Stimulated activated naive CD8-positive, alpha-beta T cell treated with anti-CD3 and anti-CD28 coated beads, Interleukin-15, amount 100 ng/mL, for 72 hours (primary cell): ENCODE measurements at places on chromosomes 1 and 21.

DNA sequence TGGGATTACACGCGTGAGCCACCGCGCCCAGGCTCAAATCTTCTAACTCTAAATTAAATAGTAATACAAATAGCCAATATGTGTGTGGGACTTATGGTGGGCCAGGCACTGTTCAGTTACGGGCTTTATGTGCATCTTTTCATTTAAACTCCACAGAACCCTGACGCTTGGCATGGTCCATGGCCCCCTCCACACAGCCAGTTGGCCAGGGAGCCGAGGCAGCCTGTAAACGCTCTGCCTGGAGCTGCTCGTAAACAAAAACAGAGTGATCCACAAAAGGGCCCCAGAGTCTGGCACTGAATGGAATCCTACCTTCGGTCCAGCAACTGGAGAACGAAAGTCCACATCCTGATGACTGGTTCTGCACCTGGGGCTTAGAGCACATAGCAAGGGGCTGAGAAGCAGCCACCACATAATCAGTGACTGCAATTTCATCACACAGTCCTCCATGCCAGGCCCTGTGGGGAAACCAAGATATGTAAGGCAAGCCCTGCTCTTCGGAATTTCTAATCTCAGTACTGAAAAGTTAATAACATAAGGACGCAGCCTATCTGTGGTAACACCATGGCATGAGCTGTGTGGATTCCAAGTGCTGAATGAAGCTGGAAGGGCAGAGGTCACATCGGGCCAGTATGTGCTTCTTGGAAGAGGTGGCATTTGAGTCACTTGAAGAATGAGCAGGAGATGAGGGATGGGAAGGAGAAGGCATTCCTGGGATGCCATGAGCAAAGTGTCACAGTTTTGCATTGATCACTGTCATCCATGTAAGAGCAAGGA lies 13.5 kb upstream of the ADAMTSL4 start:
- DNase-seq = no peak

- no peak for DNase-seq
Measured at GRCh38 chr1:115196296-115196695, 107.0 kb upstream of the TSPAN2 start.

DNA sequence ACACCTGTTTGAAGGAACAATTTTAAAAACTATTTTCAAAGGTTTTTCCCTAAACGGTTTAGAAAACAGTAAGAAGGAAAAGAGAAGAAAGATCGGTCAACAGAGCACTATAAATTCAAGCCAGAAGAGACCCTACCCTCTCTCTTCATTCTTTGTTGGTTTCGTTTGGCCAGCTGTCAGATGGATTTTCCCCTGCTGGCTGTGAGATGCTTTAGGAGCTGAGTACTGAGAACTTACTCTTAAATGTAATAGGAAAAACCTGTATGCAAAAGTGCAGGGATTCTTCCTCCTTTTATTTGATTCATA lies 1.3 kb upstream of the TXNIP start:
- no peak for DNase-seq

DNA sequence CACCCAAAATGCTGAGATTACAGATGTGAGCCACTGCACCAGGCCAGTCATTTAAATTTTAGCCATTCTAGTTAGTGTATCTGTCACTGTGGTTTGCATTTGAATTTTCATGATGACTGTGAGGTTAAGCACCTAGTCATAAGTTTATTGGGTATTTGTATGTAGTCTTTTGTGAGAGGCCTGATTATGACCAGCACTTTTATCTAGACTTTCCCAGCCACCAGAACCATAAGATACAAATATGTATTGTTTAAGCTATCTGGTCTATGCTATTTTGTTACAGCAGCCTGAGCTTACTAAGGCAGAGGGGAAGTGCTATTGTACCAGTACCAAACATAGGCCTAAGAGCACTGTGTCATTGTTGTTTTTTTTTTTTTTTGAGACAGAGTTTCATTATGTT lies 19.9 kb upstream of the DNAJC6 start:
- no peak for DNase-seq

- DNase-seq = no peak
Measured at GRCh38 chr1:200901796-200902444, 7.2 kb downstream of the INAVA start.

- no peak for DNase-seq
Measured at GRCh38 chr1:227434808-227435444, 116.6 kb upstream of the CDC42BPA start.

- DNase-seq = no peak
Measured at GRCh38 chr1:59384443-59384842, 87.5 kb downstream of the FGGY start.

- DNase-seq = no peak
Measured at GRCh38 chr1:235298758-235299157, 29.2 kb downstream of the ARID4B start.

- no peak for DNase-seq
Measured at GRCh38 chr1:84121360-84121759, 22.7 kb upstream of the PRKACB start.

DNA sequence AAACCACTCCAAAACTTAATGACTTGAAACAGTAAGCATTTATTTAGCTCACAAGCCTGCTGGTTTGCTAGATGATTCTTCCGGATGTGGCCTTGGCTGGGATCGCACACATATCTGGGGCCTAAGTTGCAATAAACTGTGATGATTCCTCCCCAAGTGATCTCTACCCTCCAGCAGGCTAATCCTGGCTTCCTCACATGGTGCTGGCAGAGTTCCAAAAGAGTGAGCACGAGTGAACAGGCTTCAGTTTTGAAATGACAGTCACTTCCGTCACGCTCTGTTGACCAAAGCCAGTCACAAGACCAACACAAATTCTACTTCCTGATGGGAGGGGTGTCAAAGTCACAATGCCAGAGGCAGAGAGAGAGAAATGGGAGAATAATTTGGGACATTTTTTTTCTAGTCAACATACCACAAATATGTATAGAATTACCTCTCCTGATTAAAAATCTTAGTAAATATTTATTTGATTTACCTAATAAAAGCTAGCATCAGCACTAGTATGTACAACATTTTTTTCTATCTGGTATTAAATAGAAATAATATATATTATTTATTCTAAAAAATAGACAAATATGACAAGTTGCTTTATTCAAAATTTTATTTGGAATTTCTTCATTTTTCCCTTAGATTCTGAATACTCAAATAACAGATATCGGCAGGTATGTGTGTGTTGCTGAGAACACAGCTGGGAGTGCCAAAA lies 292.7 kb downstream of the TPR start:
- peak; percentile 19 for DNase-seq

DNA sequence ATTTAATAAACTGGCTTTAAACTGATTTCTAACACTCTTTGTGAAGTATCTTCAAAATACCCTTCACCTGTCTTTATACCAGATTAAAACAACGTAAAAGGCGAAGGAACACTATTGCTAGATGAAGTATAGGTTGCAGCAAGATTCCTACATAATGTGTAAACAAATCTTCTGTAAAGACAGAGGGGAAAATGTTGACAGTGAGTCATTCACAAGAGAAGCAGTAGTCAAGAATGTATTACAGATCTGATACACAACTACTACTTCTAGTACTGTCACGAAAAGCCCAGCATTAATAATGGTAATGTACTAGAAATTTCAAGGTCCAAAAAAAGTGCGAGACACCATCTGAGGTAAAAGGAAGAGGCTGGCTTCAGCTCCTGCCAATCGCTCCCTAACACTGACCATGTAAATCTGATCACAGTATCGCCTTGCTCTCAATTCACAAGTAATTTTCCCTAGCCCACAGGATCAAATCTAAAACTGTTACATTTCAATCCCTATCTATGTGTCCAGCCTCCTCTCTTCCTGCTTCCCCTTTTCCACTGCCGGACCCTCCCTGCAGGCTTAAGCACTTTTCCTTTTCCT lies 290.4 kb downstream of the AKT3 start:
- no peak for DNase-seq

DNA sequence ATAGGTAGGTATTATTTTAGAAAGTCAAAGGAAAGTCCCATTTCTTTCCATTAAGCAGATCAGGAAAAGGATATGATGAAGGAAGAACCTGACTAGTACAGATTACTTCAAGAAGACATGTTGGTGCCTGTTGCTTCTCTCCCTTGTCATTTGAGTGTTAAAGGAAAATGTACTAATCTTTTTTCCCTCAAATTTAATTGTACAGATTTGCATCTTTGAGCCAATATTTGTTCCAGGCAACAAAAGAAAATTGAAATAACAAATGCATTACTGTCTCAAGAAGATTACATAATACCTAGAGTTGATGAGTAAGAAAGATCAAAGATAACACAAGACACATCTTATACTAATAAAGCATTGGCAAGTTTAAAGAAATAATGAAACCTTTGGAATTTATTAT lies 566.9 kb upstream of the ZP4 start:
- DNase-seq = no peak

GRCh38 chr1:110074166-110074565 lies 3.7 kb upstream of the ALX3 start:
- DNase-seq = no peak

DNA sequence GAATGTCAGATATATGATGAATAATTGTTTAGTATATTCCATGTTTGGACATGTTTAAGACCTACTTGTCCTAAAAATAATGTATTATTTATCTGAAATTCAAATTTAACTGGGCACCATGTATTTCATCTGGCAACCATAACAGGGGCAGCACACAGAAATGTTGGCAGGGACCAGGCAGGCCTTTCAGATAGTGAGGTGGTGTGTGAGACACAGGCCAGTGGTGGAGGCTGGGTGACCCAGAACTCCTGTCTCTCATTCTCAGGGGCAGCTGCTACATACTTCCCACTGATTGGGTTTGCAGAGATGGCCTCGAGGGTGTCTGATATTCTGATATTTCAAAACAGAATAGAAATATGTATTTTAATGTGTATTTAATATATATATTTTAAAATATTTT lies 1.3 kb upstream of the FASLG start:
- DNase-seq = no peak

GRCh38 chr21:41859297-41859980 lies 19.7 kb downstream of the PRDM15 start:
- DNase-seq = no peak

DNA sequence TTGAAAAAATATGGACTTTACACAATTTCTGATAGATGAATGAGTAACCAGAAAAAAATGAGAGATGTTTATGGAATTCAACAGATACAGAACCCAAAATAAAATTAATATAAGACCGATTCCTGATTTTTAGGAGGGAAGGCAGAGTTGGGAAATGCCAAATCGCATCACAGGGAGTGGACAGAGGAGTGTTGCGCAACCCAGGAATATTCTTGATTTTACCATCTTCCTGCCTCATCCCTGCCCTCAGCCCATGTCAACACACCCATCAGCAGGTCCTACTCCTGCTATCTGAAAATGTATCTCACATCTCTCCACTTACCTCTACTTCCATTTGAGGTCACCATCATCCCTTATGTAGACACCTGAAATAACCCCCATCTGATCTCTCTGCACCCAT lies 221.0 kb downstream of the DSCAM start:
- no peak for DNase-seq

DNA sequence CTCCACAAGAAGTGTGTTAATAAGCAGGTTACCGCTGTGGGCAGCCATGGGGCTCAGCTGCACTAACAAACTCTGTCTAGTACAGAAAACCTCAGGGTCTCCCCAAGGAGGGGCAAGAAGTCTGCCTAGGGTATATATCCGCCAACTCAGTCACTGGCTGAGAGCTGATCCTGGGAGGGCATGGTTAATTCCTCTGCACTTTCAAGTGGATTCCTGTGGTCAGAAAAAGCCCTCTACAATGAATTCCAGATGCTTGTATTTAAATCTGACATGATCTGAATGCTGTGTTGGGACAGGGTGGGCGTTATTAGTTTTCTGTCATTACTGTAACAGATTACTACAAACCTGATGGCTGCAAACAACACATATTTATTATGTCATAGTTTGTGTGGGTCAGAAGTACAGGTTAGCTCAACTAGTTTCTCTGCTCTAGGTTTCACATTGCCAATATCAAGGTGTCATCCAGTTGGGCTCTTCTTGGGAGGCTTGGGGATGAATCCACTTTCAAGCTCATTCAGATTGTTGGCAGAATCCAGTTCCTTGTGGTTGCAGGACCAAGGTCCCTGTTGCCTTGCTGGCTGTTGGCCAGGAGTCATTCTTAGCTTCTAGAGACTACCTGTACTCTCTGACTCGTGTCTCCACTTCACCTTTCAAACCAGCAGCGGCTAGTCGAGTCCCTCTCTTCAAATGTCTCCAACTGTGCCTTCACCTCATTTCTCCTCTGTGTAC lies 8.0 kb upstream of the SELE start:
- no peak for DNase-seq

DNA sequence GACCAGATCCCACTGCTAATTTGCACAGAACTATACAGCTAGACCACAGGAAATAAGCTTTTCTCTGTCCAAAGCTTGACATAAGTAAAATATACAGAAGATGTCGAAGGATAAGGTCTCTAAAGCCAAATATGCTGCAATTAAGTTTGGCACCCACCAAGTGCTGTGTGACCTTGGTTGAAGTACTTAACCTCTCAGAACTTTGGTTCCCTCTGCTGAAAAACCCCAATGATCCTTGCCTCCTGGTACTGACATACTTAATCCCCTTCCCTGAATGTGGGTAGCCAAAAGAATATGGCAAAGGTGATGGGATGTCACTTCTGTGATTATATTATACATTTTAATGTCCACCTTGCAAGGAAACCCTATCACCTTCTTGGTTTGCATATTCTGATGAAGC lies 290.5 kb downstream of the VAV3 start:
- no peak for DNase-seq

DNA sequence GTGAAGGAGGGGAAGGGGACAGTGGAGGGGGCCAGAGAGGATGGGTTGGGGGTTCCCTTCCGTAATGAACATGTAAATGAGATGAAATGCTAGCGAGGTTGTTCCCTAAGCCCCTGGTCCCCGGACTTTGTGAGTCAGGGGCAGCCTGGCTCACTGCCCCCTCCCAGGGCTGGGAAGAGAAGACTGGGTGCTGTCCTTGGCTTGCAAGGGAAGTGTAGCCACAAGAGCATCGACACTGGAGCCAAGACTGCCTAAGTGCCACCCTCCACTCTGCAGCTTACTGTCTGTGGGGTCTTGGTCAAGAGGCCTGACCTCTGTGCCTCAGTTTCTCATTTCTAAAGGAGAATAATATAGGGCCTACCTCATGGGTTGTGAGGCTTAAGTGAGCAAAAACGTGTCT lies 483 bp downstream of the PEAR1 start:
- DNase-seq = no peak
